ENCODE measurements at places on chromosomes 1 and 21. TPM values are rescaled to one million over a fixed set of nuclear protein-coding genes. Genes with fewer than 3 reads are reported as not detected.

CAPZB gene
- 252 TPM for total RNA-seq

PPCS gene
- total RNA-seq: 36.9 TPM

EMC1 gene
- total RNA-seq: 28.9 TPM

E2F2 gene
- 0.13 TPM for total RNA-seq

LMOD1 gene
- 13.6 TPM for total RNA-seq

OR2T11 gene
- total RNA-seq: not detected

CELA2B gene
- not detected for total RNA-seq

AGO3 gene
- total RNA-seq: 18.8 TPM

ANGPTL3 gene
- not detected for total RNA-seq

PLEKHA6 gene
- total RNA-seq: 26.4 TPM

ECM1 gene
- 35.3 TPM for total RNA-seq

LDLRAD1 gene
- not detected for total RNA-seq

COL11A1 gene
- not detected for total RNA-seq

CRYZ gene
- total RNA-seq: 42.7 TPM

RBP7 gene
- 21.4 TPM for total RNA-seq
